ENCODE measurements at places on chromosomes 3 and 15. TPM values are rescaled to one million over a fixed set of nuclear protein-coding genes. Genes with fewer than 3 reads are reported as not detected.

GRCh38 chr3:13525827-13526625 lies 22.9 kb upstream of the FBLN2 start:
- H3K27ac ChIP-seq = no peak overlapping the region
- no peaks in the 10 kb centered on the region for H3K36me3 ChIP-seq
- DNase-seq = peak; percentile 69
- H3K27me3 ChIP-seq = no peaks in the 10 kb centered on the region
- H3K4me1 ChIP-seq = no peaks in the 10 kb centered on the region

Gene RETNLB
- not detected for total RNA-seq

DNA sequence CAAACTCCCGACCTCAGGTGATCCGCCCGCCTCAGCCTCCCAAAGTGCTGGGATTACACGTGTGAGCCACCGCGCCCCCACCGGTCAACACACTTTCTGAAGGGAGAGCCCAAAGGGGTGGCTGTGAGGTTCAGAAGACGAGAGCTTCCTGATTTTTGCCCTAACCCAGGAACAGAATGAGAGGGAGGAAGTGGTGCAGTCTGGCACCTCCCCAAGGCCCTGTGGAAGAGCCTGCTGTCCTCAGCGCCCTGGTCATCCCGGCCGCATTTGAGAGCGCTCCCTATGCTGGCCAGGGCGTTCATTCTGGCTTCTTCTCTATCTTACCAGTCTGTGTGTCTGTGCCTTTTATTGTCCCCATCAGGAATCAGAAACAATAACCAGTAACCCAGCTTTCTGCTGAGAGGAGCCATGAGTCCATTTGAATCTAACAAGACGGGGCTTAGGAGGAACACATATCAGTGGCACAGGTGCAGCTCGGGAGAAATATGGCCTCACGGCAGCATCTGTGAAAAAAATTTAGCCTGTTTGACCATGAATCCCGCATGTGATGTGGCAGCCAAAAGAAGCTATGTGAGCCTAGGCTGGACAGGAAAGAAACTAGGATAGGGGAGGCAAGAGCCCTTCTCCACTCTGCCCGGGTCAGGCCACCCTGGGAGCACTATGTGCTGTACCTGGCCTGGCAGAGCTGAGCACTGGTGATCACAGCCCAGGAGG lies 12.9 kb downstream of the BDH1 start:
- H3K36me3 ChIP-seq = peaks cover 41% of the 10 kb centered on the region
- no peaks in the 10 kb centered on the region for H3K27me3 ChIP-seq
- no peak for DNase-seq
- no peak overlapping the region for H3K4me3 ChIP-seq
- no peak overlapping the region for H3K27ac ChIP-seq
- H3K4me1 ChIP-seq = no peaks in the 10 kb centered on the region

DNA sequence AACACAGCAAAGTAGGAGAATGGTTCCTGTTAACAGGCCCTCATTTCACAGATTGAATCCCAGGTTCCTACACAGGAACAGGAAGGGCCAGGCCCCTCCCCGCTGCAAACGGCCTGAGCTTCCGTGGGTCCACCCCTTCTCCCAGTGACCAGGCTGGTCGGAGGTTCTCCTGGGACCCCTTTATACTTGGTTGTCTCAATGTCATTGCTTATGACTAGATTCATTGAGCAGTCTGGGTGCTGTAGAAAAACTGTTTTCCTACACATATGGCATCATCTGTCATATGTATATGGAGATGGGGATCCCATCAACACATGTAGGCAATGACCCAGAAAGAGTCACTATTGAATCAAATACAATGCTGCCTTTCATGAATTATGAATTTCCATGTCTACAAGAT lies 3.8 kb downstream of the C3orf85 start:
- H3K4me3 ChIP-seq = no peak overlapping the region
- no peaks in the 10 kb centered on the region for H3K27me3 ChIP-seq
- DNase-seq = no peak

Gene IL20RB
- total RNA-seq = 0.67 TPM

Gene C3orf85
- total RNA-seq = not detected

DNA sequence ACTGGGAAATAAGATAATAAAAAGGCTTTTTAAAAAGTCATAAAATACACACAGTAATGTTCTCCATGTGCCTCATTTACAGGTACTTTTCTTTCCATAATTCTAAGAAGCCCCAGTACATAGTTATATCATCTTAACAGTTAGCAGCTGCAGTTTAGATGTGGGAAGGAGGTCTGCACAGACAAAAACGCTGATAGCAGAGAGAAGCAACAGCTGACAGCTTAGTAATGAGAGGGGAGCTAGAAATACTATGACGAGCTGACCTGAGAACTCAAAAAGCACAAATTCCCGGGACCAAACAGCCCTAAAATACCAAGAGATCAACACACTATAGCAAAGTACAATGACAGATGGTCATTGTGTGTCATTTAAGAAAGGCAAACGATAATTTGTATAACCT lies 36.7 kb upstream of the ARHGEF3 start:
- H3K4me3 ChIP-seq = no peak overlapping the region
- no peak for DNase-seq
- no peaks in the 10 kb centered on the region for H3K36me3 ChIP-seq
- H3K4me1 ChIP-seq = no peaks in the 10 kb centered on the region
- H3K27me3 ChIP-seq = no peaks in the 10 kb centered on the region

DNA sequence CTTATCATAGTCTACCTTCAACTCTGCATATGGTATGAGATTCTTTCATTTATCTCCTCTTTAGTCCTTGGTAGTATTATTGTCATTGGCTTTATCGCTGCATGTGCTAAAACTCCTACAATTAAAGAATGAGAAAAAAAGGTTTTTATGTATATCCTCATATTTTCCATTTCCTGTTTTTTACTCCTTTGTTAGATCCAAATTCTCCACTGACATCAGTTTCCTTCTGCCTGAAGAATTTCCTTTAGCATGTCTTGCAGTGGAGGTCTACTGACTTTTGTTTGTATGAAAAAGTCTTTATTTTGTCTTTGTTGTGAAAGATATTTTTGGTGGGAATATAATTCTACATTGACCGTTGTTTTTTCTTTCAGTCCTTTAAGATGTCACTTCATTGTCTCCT lies 81.0 kb upstream of the TNIK start:
- no peaks in the 10 kb centered on the region for H3K4me1 ChIP-seq
- no peak for DNase-seq
- H3K27ac ChIP-seq = no peak overlapping the region
- H3K36me3 ChIP-seq = no peaks in the 10 kb centered on the region

DNA sequence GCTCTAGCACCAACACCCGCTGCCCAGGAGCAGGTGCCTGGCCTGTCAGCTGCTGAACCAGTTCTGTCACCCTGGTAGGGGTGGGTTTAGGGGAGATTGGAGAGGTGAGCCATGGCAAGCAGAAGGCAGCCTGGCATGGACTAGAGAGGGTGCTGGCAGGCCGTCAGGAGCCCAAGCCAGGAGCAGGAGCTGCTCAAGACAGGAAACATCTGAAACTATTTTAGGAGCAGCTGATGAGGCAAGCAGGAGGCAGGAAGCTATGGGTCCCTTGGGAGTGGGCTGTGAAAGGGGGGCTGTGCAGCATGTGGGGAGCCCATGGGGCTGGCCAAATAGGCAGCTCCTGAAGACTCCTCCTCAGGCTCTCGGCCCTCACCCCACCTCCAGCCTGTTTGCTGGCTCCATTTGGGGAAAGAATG lies 2.3 kb downstream of the INKA1 start:
- H3K4me1 ChIP-seq = peaks cover 42% of the 10 kb centered on the region
- peak overlapping the region; percentile 87 for H3K27ac ChIP-seq
- DNase-seq = peak; percentile 89
- peaks cover 34% of the 10 kb centered on the region for H3K36me3 ChIP-seq
- H3K4me3 ChIP-seq = peak overlapping the region; percentile 86

DNA sequence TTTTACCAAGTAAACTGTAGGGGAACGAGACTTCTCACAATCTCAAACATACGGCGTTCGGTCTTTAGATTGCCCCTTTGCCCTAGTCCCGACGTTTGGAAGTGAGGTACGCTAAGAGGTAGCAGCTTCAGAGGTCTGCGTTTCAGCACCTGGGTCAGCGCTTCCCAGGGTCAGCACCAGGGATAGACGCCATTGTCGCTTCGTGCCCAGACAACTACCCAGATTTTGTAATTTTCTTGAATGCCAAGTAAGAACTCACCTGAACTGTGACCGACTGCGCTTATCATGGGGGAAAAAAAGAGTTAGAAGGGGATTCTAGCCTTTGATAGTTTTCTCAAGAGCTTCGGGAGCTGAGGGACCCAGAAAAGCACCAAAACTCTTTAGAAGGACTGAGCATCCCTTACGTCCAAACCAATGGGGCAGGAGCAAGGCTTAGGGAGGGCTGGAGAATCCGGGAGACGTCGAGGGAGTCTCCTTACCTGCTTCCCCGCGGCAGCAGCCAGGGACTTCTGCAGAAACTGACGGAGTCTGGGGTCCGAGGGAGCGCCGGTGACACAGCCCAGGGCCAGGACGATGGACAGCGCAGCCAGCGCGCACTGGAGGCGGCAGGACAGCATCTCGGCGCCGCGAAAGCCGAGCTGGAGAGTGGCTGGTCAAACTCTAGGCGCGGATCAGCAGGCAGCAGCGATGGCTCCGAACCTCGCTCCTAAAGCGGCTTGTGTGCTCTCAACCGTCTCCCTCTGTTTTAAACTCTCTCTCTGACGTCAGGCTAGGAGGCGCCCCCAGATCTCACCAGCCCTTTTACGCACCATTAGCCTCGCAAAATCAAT lies at the start of gene SST:
Gene SST (minus strand): TSS at position 720 of the 830 bp plus-strand sequence. CDS start 103 bp downstream, at position 617.
- H3K4me1 ChIP-seq = no peaks in the 10 kb centered on the region
- no peak within 1 kb of the TSS for H3K27ac ChIP-seq
- no peak within 1 kb of the TSS for H3K4me3 ChIP-seq
- no peak for DNase-seq
- H3K27me3 ChIP-seq = peaks cover 63% of the 10 kb centered on the region
- H3K36me3 ChIP-seq = no peaks in the 10 kb centered on the region

Gene MKRN3
- total RNA-seq = 3.5 TPM

GRCh38 chr15:37783290-37783689 lies 151.2 kb upstream of the TMCO5A start:
- peaks cover 3% of the 10 kb centered on the region for H3K27me3 ChIP-seq
- no peaks in the 10 kb centered on the region for H3K36me3 ChIP-seq
- no peaks in the 10 kb centered on the region for H3K4me1 ChIP-seq
- no peak overlapping the region for H3K4me3 ChIP-seq
- DNase-seq = no peak
- no peak overlapping the region for H3K27ac ChIP-seq

Gene VPS13C
- total RNA-seq = 194 TPM

DNA sequence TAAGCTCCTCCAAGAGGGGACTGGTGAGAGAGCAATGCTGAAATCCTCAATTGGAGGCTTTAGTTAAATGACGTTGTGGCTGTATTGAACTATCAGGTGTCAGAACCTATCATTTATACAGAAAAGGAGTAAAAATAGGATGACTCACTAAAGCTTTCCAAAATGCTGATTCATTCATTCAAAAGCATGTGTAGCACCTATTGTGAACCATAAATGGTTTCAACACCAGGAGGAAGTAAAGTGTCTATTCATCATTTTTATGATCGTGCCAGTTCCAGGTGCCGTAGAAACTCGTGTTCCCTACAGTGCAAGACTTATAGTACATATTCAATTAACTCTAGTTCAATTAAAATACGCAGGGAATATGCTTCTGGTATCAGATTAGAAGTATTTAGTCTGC lies 66.5 kb upstream of the ARRDC4 start:
- H3K27me3 ChIP-seq = no peaks in the 10 kb centered on the region
- no peak overlapping the region for H3K4me3 ChIP-seq
- H3K4me1 ChIP-seq = no peaks in the 10 kb centered on the region
- no peak for DNase-seq

GRCh38 chr15:77276943-77277342 lies 143.0 kb downstream of the PEAK1 start:
- H3K36me3 ChIP-seq = no peaks in the 10 kb centered on the region
- H3K27ac ChIP-seq = no peak overlapping the region
- H3K4me3 ChIP-seq = no peak overlapping the region
- H3K27me3 ChIP-seq = no peaks in the 10 kb centered on the region

Gene SLC51A
- 3.9 TPM for total RNA-seq
